ENCODE measurements at places on chromosomes 3 and 15.
A peak's percentile ranks its signal among the peaks of the same experiment; 100 is the strongest.

DNA sequence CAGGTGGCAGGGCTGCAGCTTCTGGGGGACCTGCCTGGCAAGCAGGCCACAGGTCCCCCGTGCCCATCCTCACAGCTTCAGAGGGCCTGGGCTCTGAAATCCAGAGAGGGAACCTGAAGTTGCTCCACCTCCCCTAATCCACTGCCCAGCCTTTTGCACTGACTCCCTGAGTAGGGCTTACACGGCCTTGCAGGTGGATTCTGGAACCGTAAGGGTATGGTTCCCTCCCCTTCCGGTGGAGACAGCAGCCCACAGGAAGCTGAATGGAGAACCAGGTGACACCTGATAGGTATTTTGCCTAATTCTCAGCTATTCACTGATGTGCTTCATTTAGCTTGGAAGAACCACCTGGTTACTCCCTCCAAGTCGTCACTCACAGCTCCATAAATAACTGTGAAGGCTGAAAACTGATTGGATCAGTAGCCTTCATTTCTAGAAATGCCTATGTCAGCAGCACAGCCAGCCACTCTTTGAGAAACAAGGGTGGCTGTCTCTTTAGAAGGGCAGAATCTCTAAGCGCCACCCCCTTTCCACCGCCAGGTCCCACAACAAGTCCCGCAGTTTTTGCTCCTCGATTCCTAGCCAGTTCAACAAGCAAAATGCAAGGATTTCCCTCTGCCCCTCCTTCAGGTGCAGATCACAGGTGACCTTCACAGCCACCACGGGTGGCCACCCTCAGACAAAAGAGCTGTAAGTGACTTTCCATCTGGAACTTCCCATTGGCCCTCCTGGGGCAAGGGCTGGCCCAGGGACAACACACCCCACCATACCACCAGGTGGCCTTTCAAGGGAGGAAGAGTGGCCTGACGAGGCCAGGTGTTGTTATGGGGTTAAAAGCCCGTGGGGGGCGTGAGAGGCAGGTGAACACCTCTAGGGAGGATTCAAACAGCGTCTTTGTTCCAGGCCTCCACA, 112.9 kb downstream of the SEC22A start:
- DNase-seq = no peak

DNA sequence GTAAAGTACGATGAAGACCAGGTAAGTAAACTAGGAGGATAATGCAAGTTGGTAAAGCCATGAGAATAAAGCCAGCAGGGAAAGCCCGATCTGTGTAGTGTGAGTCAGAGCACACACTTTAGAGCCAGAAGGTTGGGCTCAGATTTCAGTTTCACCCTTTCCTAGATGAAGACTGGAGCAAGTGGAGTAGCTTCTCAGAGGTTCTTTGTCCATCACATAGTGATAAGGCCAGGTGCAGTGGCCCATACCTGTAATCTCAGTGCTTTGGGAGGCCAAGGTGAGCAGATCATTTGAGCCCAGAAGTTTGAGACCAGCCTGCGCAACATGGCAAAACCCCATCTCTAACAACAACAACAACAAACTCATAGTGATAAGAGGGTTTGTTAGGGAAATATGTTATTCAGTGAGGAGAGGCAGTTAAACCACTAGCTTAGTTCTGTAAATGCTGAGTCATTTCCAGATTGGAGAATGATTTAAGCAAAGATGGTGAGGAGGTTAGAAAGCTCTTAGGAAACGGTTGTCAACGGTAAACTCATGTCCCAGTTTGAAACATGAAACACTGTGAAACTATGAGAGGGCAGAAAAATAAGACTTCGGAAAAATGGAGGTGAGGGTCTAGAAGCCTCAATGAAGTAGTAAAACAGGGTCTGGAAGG, 39.0 kb downstream of the IL12A start:
- no peak for DNase-seq

GRCh38 chr3:56347219-56347871, 120.9 kb downstream of the ERC2 start:
- no peak for DNase-seq

- no peak for DNase-seq
Observed at GRCh38 chr3:14407203-14407602, 4.8 kb downstream of the SLC6A6 start.

DNA sequence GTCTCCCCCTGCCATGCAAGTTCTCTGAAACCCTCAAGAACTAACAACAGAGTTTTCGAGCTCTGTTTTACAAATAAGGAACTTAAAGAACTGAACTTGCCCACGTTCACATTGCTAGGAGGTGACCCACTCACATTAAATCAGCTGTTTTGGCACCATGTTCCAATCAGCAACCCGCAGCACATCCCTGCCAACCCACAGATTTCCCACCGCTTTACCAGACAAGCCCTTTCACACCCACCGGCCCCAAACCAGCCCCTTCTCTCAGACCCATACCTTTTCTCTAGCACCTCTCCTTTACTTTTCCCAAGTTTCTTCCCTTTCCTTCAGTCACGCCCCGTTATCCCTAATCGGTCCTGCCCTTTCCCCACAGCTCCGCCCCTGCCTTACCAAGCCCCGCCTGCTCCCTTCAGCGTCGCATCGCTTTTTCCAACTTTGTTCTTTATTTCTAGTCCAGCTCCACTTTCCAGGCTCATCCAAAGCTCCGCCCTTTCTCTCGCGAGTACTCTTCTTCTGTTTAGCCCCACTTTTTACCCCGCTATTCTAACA, 804 bp upstream of the BRPF1 start:
- DNase-seq = no peak

DNA sequence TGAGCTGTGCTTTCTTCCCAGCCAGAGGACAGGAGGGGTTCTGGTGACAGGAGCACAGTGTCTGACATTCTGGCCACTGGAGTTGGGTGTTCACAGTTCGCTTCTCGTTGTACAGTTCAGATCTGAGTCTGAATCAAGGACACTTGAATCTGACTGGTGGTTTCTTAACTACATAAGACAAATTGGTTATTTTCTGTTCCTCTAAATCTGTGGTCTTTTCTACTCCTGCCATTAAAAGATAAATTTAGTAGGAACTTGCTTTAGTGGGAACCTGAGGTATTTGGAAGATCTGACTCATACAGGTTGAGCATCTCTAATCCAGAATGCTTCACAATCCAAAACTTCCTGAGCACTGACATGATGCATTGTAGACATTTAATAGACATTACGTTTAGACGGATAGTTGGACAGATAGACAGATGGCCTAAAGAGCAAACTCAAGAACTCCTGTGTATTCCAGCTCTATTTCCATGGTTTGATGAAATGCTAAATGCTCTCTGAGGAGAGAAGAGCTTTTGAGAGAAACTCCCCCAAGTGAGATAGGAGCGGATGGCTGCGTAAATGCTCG, 71.0 kb downstream of the CCK start:
- DNase-seq = no peak

- DNase-seq = no peak
Observed at GRCh38 chr15:88956263-88956662, 43.1 kb upstream of the MFGE8 start.

DNA sequence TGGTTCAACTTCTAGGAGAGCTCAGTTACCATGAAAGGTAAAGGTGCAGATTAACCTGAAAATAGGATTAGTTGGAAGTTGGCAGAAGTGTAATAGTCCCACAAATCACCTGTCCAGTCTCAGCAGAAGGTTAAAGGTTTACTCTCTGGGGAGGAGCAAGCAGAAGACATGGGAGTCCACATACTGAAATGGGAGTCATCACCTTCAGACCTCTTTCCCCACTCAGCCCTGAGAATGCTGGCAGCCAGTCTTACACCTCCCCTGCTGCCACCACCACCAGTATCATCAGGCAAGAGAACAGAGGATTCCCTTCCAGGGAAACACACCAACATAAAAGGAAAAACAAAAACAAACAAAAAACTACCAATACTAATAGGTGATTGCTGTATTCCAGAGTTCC, 13.8 kb upstream of the PLA2G4D start:
- DNase-seq = no peak

DNA sequence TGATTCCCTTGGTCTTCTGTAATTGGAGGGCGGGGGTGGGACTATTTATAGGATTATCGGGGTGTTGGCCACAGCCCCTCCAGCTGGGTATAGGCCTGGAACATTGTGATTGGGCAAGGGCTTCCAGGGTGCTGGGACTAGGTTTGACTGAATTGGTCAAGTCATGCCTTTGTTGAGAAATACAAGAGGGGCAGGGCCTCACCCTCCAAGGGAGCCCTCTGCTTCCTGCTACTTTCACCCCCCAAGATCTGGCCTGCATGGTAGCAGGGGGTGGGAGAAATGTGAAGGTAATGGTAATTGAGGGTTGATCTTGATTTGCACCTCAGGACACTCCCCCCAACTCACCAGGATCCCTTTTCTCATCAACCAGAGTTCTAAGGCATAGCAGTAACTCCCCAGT, 25.2 kb downstream of the TRIM71 start:
- no peak for DNase-seq

- DNase-seq = no peak
Observed at GRCh38 chr3:148307443-148307843, 390.3 kb upstream of the AGTR1 start.

DNA sequence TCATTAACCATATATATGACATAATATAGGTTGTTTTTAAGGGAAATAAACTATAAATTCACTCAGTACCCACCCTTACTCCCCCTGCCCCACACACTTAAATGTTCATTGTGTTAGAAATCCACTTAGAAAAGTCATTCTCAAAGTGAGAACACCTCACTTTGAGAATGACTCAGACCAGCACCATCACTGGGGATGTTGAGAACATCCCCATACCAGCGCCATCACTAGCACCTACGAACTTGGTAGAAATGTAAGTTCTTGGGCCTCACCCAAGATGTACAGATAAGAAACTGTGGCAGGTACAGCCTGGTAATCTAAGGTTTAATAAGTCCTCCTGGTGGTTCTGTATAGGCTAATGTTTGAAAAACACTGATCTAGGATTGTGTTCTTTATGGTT, 362.6 kb downstream of the LPP start:
- DNase-seq = no peak

GRCh38 chr3:49530701-49531100, 23.6 kb upstream of the BSN start:
- no peak for DNase-seq

- peak; percentile 58 for DNase-seq
Observed at GRCh38 chr3:119294696-119295671, 801 bp downstream of the ARHGAP31 start.

DNA sequence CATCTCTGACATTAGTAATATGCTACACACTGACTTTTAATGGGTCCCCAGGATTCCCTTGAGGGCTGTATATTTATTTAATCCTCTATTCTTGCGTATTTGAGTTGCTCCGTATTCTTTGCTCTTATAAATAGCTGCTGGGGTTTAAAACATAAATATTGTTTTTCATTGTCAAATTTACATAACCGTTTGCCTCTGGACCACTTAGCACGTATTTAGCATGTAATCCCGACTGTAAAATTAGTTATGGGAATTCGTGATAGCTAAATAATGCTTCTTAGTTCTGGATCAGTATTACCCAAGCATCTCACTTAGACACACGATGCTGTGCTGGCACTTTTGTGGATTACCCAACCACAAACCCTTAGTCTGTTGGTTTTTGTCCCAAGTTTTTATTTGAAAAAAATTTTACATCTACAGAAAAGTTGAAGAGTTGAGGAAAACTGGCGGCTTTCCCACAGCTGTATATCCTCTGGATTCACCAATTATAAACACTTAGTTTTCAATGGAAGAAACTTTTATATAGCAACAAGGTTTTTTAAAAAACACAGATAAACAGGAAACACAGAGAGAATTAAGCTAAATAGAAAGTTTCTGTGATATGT, 296.8 kb upstream of the TPM1 start:
- no peak for DNase-seq

DNA sequence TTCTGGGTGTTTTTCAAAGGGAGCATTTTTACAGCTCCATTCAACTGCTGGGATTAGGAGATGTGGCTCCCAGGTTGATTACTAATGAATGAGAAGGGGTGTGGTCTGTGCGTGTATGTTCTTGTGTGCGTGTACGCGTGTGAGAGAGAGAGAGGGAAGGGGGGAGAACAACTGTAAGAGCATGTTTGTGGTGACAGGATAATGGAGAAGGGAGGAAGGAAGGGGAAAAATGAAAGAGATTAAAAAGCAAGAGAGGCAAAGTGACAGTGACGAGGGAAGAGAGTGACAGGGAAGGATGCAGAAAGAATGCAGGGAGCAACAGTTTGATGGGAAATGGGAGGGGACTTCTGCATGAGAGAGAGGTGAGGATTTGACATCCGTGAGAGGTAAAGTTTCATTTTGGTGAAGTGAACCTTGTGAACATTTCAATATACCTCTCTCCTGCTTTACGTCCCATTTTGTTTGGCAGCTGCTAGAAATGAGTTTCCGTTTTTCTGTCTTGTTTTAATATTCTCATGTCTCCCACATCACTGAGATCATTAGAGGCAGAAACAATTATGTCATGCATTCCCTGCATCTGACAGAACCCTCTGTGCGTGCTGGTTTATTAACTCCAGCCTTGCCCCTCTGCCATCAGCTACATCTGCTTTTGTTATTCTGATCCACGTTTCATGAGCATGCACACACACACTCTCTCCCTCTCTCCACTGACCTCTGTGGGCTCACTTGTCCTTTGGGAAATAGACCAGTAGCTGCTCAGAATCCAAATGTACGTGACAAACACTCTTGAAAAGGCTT, 161.6 kb downstream of the GAP43 start:
- DNase-seq = no peak

GRCh38 chr3:119624002-119624720, 26.5 kb downstream of the PLA1A start:
- DNase-seq = no peak
